ENCODE measurements at places on chromosomes 5 and 9.

DNA sequence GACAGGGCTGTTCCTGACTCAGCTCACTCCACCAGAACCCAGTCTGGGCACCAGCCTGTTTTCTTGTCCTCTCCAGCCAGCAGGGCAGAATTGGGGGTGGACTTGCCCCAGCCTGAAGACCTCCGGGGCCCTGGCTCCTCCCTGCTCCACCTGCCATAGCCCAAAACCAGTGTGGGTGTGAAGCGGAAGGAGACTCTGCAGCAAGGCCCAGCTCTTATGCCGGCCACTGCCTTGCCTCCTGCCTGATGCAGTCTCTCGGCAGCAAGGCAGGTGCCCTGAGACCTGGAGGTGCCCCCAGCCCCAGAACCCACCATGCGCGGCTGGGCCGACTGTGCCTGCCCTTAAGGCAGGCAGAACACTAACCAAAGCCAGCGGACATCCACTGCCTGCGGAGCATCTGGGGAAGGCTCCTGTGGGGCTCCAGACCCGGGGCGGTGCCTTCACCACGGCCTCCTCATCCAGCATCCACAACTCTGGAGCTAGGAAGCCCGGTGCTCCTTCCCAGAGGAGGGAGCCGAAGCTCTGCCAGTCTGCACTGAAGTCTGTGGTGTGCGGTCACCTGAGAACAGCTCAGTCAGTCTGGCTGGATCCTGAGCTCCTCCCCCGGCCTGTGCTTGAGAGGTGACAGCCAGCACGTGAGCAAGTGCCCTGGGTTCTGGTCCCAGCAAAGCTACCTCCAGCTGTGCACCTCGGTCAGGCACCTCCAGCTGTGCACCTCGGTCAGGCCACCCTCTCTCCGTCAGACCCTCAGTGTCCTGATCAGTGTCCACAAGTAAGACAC is 116.7 kb downstream of the ADAMTS2 start:
- no peak for DNase-seq

GRCh38 chr5:180084638-180085561 is 13.3 kb upstream of the RNF130 start:
- no peak for DNase-seq

DNA sequence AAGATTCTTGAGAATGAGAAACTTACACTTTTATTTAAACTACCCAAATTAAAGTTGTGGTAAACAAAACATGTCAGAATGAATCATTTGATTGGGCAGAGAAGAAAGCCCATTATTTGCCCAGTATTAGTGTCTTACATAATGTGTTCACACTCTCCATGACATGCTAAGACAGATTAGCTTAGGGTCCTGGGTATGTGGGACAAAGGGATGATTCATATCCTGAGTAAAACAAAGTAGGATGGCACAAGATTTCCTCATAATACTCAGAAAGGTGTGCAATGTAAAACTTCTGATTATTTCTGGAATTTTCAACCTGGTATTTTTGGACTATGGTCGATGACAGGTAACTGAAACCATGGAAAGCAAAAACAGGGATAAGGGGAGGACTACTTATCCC is 183.9 kb upstream of the POU5F2 start:
- DNase-seq: no peak

DNA sequence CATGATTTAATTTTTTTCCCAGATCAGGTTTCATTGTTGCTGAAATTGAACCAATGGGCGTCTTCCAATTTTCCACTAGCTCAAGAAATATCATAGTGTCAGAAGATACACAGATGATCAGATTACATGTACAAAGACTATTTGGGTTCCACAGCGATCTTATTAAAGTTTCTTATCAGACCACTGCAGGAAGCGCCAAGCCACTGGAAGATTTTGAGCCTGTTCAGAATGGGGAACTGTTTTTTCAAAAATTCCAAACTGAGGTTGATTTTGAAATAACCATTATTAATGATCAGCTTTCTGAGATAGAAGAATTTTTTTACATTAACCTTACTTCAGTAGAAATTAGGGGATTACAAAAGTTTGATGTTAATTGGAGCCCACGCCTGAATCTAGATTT is 251.6 kb downstream of the ADGRV1 start:
- DNase-seq: no peak

GRCh38 chr5:91225848-91226686 is 157.1 kb downstream of the ARRDC3 start:
- DNase-seq: no peak

GRCh38 chr9:126367616-126368015 is 41.0 kb downstream of the MVB12B start:
- no peak for DNase-seq

DNA sequence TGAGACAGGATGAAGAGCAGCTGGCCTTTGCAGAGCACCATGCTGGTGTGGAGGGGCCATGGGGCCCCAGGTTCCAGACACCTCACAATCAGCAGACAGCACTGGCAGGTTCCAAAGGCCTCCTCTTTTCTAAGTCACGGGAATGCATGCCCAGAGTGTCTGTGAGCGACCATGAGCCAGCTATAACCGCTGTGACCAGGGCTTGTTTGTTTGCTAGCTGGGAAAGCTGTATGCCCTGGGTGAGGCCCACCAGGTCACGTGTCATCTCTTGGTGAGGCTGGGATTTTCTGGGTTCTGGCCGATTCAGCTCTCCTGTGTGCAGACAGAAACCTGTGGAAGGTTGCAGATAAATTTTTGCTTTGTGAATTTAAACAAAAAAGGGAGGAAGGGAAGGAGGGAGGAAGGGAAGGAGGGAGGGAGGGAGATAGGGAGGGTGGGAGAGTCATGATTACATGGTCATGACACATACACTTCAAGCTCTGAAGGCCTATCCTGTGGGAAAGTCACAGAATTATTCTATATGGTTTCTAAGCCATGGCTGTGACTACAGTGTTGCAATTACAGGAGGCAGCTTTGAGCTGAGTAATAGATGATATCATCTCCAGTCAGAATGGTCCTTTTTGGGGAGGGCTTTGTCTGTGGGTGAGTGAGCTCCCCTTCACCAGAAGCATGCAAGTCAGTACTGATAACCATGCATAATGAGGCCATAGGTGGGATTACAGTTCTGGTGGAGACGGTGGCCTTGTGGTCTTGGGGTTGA is 37.2 kb downstream of the PAPPA start:
- DNase-seq: no peak

DNA sequence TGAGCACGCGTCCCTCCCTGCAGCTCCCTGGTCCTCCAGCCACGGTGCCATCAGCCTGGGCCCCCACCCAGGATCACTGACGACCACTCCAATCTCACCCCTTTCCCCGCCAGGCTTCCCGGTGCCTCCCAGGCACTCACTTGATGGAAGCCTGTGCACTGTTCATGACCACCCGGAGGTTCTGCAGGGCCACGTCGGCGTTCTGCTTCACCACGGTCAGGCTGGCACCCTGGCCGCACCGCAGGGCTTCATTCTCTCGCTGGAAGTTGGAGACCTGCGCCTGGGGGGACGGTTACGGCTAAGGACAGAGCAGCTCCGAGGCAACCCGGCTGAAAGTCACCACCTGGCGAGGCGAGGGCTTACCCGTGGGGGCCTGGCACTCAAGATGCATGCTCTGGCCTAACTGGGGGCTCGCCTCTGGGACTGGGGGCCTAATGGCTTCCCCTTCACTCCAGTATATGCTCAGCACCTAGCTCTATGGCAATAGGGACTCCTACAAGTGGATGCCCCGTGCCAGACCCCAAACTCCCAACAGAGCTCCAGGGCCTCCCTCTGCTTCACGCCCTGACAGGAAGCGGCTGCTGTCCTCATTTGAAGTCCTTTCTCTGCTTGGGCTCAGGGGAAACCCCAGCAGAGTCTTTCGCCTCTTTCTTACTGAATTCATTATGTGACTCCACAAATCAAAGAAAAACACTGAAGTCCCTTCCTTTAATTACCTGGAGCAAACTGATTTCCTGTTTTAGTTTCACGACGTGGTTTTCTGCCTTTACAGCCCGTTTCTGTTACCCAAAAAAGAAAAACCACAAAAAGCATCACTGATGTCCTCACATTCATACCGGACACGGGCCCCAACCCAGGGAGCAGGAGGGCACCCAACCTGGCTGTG is 4.2 kb upstream of the SNAPC4 start:
- no peak for DNase-seq

DNA sequence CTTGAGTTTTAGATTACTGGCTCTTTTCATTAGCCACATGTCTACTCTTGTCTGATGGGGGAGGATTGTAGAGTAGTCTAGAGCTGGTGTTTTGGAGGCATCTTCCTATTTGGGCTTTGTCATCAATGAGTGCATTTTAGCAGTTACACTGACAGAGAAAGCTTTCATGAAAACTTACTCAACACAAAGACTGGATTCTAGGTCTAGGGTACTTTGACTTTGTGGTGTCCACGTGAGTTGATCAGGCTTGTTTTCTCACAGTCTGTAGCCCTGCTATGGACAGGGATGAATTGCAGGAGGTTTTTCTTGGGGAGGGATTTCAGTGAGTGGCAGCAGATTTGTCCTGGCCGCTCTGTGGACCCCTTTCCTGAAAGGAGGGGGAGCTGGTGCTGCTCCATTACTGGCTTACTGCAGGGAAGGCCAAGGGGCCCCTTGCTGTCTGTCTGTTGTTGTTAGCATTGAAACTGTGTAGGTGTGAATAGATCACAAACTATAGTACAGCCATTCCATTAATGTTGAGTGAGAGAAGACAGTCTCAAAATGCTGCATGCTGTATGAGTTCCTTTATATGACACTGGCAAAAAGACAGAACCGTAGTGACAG is 6.6 kb downstream of the TRIO start:
- no peak for DNase-seq

DNA sequence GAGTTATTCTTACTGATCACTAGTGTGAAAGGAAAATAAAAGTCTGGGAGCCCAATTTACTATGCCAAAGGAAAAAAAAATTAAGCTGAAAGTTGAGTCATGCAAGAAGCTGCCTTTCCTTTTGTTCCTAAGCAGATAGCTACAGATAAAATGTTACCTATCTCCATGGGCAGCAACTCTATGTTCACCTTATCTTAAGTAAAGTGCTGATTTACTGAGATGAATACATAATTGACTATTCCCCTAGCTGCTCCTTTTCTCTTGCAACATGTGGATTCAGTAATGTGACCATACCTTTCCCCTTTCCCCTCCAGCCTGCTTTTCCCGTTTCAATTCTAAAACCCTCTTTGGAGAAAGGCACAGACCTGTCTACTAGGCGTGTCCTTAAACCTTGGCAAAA is 62.7 kb upstream of the NR5A1 start:
- DNase-seq: no peak

GRCh38 chr9:129069862-129070641 is 10.9 kb upstream of the DOLPP1 start:
- DNase-seq: no peak

DNA sequence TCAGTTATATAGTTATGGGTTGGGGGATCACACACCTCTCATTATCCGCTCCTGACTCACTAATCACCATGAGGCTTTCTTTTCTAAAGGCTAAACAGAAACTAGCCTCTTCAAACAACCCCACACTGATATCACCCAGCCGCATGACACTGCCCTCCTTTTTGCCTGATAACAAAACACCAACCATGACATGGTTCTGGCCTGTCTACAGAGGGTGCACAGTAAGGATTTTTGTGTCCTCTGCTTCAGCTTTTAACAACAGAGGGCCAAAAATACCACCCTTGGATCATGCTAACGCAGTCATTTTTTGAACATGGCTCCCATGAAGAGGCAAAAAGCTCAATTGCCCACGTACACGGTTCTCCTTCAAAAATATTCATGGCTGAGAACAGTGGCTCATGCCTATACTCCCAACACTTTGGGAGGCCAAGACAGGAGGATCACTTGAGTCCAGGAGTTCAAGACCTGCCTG is 4.0 kb downstream of the CMBL start:
- DNase-seq: no peak

DNA sequence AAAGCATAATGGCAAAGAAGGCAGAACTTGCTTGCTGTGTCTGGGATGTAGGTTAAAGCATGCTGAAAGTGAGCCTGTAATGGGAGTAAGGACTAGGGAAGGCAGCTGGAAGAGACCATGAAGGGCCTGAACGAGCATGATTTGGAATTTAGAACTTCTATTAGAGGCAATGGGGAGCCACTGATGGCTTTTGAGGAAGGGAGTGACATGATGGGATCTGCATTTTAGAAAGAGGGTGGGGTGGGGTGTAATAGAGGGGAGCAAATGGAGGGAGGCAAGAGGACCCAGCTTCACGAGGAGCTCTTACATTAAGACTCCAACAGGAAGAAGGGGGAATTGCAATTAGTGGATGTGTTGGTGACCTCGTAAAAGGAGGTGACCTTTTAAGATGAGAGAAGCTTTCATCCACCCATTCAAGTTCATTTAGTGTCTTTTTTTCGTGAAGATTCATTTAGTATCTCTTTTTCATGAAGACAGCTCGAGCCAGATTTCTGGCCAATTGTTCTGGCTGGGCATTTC is 13.6 kb upstream of the GABRP start:
- no peak for DNase-seq

DNA sequence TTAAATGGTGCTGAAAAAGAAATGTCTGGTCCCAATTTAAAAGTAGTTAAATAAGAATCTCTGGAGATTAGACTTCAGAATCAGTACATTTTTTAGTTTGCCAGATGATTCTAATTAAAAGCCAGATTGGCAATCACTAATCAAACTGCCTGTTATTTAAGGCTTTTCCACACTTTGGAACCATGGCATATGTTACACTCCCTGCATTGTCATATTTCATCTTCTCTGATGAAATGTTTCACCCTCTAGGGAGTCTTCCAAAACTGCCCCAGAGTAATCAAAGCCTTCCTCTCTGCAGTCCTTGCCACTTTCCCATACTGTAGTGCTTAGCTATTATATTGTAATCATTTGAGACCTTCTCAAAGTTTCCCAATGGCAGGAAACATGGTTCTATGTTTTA is 17.5 kb upstream of the OR13C9 start:
- DNase-seq: peak; percentile 70

- DNase-seq: no peak
Measured at GRCh38 chr9:20148416-20148815, 359.6 kb upstream of the SLC24A2 start.

DNA sequence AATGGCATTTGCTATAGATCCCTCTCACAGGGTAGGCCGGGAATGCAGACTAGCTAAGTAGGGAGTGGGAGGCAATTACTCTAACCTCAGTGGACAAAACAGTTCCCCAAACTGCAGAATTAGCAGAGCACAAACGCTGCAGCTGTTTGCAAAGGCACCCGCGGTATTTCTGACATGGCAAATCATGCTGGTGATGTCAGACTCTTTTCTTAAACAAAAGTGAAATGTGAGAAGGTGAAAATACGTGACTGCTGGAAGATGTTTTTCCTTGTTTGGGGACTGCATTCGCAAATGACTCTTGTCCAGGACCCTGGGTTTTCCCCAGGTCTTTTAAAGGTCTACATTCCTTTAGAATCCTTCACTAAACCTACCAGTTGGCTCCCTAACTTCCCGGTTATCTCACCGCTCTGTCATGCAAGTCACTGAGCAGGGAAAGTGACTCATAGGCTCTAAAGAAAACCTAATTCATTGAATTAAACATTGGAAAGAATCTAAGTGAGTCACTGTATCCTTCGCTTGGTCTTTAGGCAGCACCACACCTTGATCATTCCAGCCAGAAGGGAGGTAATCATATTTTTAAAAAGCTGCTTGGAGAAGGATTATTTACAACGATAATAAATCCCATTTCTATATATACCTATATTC is 91.5 kb upstream of the DNAH5 start:
- peak; percentile 96 for DNase-seq
